Type B pancreatic cell (in vitro differentiated cells): ENCODE measurements at places on chromosomes 11 and 22.
A peak's percentile ranks its signal among the peaks of the same experiment; 100 is the strongest.

GRCh38 chr11:118138839-118139420 lies 13.7 kb downstream of the SCN4B start:
- no peak for DNase-seq

GRCh38 chr11:115843111-115843510 lies 338.9 kb upstream of the CADM1 start:
- no peak for DNase-seq

DNA sequence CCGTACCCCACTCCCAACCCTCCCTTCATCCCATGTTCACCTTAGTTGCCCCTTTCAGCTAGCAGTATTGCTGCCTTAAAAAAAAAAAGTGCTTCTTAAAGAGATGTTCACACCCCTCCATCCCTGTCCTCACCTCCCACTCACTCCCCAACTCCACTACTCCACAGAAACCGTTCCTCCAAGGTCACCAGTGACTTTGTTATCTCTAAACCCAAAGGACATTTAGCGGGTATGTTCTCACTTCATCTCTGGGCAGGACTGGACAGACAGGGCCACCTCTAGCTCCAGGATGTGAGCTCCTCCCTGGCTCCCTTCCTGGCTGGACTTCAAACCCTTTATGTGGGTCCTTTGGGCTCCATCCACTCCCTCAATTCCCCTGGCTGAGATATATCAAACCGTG lies 6.4 kb upstream of the RCOR2 start:
- no peak for DNase-seq

DNA sequence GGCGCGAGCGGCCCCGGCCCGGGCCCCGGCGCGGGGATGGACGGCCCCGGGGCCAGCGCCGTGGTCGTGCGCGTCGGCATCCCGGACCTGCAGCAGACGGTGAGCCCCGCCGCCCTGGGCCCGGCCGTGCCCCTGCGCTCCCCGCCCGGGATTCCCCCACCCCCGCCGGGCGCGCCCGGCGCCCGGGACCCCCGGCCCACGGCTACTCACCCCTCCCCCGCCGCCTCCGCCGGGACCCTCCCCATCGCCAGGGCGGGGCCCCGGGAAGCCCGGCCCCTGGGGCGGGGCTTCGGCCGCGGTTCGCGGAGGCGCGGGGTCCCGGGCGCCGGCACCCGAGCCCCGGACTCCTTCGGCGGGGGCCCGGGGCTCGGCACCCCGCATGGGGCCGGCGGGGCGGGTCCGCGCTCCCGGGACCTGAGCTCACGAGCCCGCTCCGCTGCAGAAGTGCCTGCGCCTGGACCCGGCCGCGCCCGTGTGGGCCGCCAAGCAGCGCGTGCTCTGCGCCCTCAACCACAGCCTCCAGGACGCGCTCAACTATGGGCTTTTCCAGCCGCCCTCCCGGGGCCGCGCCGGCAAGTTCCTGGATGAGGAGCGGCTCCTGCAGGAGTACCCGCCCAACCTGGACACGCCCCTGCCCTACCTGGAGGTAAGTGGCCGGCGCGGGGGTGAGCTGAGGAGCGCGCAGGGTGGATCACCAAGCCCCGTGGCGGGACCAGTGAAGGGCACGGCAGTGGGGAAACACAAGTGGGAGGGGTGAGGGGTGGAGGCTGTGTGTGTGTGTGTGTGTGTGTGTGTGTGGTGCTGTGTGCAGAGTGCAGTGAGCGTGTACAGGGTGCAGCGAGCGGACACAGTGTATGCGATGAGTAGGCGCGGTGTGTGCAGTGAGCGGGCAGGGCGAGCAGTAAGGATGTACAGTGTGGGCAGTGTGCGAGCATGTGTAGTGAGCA lies 2.3 kb downstream of the SHANK3 start:
- DNase-seq, result peak; percentile 81

- DNase-seq, result no peak
Measured at GRCh38 chr22:27934069-27934468, 15.0 kb upstream of the PITPNB start.
